ENCODE measurements at places on chromosomes 6 and 20.

DNA sequence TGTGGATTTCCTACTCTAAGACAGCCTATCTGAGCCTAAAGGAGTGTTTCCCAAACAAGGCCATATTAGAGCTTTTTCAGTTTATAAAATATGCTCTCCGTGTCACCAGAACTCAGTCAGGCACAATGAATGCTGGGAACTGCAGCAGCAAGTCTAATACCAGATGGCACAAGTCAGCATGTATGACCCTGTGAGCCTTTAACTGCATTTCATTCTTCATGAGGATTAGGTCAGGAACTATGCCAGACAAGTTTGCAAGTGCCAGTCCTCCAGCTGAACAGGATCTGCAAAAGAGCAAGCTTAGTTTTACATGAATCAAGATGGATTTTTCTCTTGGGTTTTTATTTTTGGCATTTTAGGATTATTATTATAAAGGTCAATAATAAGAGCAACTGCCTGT, 66.7 kb upstream of the SAMD5 start:
- DNase-seq: no peak

GRCh38 chr6:15077961-15078360, 167.9 kb upstream of the JARID2 start:
- DNase-seq: peak; percentile 35

DNA sequence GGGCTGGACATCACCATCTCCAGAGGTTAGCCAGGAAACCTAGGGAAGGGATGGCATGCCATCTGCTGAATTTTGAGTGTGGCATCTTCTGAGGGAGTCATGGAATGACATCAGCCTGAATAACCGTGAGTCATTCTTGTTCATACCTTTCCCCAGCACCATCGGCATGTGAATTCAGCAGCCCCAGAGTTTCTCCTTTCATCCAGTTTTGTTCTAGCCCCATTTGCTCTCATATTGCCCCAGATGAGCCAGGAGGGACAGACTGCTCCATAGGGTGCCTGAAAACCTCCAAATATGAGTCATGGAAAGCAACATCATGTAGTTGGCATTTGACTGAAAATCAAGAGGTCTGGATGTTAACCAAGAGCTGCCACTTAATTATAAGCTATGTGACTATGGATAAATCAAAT, 219.2 kb upstream of the SGK1 start:
- no peak for DNase-seq

GRCh38 chr6:142838821-142839685, 105.9 kb downstream of the HIVEP2 start:
- no peak for DNase-seq

DNA sequence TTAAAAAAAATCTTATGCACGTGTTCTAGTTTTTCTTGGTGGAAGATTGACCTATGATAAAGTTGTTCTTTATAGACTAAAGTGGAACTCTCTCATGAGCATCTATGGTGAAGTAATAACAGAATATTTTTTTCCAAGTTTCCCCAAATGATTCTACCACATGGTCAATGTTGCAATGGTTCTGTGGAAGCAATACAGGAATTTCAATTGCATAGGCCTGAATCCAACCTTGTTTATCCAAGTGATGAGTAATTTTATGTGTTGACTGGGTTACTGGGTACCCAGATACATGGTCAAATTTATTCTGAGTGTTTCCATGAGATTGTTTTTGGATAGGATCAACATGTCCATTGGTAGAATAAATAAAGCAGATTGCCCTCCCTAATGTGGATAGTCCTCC, 581.5 kb downstream of the MMUT start:
- DNase-seq: no peak

GRCh38 chr6:21455071-21455470, 138.5 kb upstream of the SOX4 start:
- no peak for DNase-seq

DNA sequence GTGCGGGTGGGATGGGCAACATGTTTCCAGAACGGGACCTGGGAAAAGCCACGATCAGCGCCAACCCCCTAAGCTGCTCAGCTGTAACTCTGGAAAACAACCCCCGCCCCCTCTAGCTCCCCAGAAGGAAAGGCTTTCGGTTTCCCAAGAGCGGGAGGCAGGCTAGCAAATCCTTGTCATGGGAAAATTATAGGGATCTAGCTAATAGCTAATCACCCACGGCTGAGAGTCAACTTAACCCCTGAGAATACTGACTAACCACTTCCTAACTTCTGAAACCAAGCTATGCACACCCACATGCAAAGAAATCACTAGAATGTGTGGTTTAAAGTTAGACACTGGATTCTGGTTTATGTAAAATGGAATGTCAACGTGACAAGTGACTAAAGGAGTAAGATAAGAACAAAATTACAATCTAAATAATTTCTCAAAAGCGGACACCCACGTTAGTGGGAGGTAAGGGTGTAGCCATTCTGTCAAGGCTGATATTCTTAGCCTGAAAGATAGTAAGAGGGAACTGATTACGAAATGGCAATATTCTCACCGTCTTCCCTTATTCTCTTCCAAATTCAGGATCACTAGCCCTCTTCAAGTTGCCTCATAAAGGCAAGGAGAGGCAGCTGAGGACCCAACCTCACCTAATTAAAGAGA, 20.1 kb downstream of the JAG1 start:
- DNase-seq: no peak

DNA sequence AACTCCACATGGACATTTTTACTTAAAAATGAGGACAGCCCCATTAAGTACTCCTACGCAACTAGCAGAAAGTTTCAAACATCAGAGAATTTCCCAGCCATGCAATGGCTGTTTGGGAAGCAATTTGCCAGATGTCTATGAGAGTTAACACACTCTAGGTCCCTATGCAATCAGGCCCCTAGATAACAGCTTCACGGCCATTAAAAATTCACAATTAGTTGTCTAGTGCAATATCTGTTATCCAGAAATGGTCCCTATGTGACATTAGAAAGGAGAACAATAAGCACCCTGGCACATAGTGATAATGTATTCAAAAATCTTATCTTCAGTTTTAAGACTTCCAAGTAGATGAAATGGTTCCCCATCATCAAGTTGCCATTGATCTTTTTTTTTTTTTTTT, 174.3 kb upstream of the NRSN1 start:
- no peak for DNase-seq

Measured in activated gamma-delta T cell treated with Interleukin-2 at 50 U/mL for 16 hours (primary cell).